Foreskin fibroblast (primary cell): ENCODE measurements at places on chromosomes 12 and 14.
A peak's percentile ranks its signal among the peaks of the same experiment; 100 is the strongest.

GRCh38 chr14:98280436-98280835 lies 991.6 kb downstream of the BCL11B start:
- no peak for DNase-seq

DNA sequence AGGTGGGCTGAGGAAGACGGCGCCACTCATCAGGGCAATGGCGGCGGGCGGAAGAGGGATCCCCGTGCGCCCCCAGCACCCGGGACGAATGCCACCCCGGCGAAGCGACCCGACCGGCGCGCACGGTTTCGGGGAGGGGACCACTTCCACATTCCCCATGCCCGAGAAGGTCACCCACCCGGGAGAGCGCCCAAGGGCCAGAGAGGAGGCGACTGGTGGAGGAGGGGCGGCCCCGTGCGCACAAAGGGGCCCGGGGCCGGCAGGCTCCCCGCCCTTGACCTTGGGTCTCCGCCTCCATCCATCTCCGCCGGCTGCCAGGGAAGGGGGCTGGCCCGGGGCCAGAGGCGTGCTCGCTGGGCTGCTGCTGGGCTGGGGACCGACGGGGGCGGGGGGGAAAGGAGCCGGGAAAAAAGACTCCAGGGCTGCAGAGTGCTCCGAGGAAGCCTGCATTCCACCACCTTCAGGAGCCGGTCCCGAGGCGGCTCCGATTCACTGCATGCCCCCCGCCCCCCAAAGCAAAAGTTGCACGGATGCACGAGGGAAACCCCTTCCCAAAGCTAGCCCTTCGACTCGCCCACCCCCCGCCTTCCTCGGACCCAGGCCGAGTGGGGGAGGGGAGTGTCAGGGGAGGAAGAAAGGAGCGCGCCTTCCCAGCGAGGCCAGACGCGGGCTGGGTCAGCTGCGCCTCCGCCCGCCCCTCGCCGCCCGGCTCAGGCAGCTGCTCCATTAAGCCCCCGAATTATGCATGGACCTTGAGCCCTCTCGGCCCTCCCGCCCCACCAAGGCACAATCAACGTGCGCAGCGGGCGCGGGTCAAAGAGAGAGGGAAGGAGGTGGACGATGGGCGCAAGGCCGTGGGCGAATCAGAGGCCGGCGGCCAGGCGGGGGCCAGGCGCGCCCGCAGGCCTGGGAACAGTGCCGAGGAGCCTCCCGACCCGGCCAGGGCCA lies 26.2 kb downstream of the BCL11B start:
- DNase-seq: no peak

GRCh38 chr14:81311141-81311540 lies 89.0 kb downstream of the STON2 start:
- no peak for DNase-seq

DNA sequence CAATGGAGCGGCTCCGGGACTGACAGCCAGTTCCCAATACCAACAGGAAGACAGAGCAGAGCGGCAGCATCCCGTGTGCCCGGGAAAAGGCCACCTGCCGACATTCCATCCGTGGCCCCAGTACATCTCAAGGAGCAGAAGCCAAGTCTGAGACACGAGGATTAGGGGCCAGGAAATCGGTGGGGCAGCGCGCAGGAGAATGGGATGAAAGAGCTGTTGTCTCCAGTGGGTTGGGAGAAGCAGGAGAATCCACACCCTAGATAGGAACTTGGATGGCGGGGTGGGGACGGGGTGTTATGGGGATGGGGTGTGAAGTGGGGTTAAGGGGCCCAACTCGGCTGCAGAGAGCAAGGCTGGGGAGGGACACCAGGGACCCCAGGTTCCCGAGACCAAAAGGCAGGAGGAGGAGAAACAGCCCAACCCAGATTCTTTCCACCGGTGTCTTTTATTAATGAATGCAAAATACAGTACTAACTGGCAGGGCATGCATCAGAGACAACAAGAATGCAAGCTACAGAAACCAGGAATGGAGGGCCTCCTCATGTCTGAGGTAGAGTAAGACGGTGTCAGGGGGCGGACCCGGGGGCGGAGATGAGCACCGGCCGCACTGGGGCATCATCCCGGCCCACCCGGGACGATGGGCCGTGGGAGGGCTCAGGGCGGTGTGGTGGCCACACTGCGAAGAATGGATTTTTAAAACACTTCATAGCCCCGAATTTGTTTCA lies 50.3 kb downstream of the BEGAIN start:
- no peak for DNase-seq

GRCh38 chr12:24948757-24949722 lies at the start of gene BCAT1:
TSS of gene BCAT1 (minus strand) at chr12:24949101. CDS start at chr12:24948932, 169 bp downstream.
- peak; percentile 82 for DNase-seq

GRCh38 chr12:3431686-3432085 lies 59.3 kb upstream of the PRMT8 start:
- no peak for DNase-seq

GRCh38 chr14:29255692-29256091 lies 489.1 kb downstream of the FOXG1 start:
- DNase-seq: no peak

GRCh38 chr14:72521045-72521444 lies 372.9 kb downstream of the DPF3 start:
- no peak for DNase-seq

DNA sequence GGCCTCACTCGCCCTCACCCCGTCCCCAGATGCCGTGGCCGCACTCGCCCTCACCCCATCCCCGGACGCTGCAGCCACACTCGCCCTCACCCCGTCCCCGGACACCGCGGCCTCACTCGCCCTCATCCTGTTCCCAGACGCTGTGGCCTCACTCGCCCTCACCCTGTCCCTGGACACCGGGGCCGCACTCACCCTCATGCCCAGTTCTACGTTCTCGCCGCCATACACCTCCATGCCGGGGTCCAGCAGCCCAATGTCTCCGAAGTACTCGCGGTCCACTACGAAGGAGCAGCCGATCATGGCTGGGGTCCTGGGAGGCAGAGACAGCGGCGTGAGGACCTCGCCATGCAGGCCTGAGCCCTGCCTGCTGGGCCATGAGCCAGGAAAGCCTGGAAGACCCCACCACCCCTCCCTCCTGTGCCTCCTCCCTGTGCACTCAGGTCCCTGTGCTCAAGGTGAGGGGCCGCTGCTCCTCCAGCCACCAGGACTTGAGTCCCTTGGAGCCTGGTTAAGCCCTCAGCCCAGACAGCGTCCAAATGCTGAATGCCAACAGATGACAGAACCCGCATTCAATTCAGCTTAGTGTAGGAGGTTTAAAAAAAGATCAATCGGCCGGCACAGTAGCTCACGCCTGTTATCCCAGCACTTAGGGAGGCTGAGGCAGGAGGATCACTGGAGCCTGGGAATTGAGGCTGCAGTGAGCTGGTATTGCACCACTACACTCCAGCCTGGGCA lies 81.5 kb downstream of the GALNT9 start:
- no peak for DNase-seq

DNA sequence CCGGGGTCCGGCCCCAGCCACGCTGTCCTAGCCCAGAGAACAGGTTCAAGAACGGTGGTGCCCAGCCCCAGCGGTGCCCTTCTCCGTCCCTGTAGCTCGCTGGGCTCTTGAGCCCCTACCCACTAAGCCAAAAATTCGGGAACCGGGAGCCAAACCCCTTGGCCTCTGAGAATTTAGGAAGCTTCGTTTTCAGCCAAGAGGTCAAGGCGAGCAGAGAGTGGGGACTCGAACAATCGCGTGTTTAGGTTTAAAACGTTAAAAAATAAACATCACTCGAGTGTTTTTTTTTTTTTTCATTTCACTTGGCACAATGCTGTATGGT lies 6.2 kb downstream of the SIX1 start:
- no peak for DNase-seq

- no peak for DNase-seq
Measured at GRCh38 chr12:90675106-90675505, 279.9 kb downstream of the CCER1 start.

DNA sequence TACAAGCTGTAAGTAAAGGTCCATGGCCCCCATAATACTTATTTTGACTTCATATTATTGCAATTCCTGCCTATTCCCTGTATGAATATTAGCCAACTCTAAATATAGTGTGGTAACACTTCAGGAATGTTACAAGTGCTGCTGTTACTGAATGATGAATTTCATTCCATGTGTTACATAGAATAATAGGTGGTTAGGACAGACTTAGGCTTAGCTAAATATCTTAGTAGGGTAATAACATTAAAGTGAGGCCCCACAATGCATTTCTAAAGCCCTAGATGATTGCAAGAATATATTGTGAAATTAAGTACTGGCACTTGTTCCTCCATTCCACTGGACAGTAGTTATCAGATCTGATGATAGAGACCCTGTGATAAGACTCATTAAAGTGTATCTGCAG lies 182.7 kb downstream of the PCNX1 start:
- DNase-seq: no peak

GRCh38 chr12:2384533-2385351 lies 332.0 kb downstream of the CACNA1C start:
- peak; percentile 62 for DNase-seq

DNA sequence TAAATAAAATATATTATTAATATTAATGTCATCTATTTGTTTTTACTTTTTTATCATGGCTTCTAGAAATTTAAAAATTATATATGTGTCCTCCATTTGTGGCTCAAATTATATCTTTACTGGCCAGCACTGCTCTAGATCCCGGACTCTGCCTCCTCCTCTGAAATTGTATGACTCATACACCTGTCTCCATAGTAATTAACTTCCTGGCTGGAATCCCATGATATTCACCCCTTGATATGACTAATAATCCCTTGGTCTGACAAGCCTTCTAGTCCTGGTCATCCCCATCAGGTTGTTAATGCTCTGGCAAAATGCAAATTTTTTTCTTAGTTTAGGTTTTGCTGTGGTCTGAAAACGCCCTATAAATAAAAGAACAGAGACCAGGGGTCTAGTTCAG lies 116.2 kb downstream of the BMP4 start:
- no peak for DNase-seq

DNA sequence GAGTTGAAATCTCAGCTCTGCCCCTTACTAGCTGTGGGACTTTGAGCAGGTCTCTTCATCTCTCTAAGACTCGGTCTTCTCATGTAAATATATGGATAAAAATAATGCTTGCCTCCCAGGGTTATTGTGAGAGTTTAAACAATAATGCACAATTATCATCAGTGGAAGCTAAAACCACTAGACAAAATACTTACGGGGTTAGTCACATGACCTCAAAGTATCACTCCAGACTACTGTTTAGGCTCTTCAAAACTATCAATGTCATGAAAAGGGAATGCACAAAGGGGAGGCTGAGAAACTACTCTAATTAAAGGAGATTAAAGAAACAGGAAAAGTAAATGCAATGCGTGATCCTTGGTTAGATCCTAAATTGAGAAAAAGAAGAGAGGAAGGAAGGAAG lies 24.5 kb upstream of the TSPAN11 start:
- DNase-seq: peak; percentile 28

- DNase-seq: peak; percentile 92
Measured at GRCh38 chr12:53046655-53047220, 3.1 kb upstream of the TNS2 start.

DNA sequence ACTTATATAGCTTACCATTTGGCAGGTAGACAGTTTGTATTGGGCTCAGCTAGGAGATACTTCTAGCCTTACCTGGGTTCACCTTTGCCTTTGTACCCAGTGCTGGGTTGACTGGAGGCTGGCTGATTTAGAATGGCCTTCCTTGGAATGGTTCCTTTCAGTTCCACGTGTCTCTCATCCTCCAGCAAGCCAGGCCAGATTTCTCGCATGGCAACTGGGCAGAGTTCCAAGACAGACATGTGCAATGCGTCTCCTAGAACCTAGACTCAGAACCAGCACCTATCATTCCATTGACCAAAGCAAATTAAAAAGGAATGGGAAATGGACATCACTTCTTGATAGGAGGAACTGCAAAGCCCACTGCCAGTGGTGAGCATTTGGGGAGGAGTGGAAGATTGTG lies 79.1 kb upstream of the BDKRB2 start:
- DNase-seq: peak; percentile 65

- no peak for DNase-seq
Measured at GRCh38 chr14:24866067-24866639, 183.8 kb downstream of the STXBP6 start.
